Neural progenitor cell (in vitro differentiated cells): ENCODE measurements at places on chromosomes 12 and 14. TPM values are rescaled to one million over a fixed set of nuclear protein-coding genes. Genes with fewer than 3 reads are reported as not detected.

DNA sequence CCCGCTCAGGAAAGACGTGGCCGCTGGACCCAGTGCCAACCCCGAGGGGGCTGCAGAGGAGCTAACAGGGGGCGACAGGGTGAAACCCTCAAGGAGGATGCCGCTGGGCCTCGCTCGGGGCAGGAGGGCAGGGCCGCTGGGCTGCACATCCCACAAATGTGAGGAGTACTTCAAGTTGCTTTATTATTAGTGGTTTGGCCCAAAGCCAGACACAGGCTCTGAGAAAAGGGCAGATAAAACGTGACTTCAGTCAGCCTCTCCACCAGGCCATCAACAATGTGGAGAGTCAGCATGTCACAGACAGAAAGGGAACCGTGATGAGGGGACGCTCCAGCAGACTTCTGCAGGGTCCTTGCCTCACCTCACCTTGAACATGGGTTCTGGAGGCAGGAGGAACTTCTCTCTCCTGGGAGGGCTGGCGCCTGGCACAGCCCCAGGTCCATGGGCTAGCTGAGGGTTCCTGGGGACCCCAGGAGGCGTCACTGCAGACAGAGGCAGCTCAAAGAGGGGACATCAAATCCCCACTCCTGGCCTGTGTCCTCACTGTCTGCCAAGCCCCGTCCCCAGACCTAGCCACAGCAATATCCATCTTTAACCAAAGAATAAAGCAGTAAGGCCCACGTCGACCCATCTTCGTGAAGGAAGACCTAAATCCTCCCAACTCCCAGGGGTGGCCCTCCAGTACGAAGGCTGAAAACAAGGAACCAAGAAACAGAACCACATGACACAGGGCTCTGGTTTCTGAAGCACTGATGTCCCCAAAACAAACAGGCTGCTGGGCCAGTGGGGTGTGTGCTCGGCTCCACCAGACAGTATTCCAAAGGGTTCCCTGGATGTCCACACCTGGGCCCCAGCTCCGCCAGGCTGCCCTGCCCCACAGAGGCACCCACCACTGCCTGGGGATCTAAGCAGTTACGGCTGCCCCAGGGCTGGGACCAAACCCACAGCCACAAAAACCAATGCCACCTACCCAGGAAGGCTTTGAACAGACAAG lies 35.1 kb downstream of the CCDC85C start:
- DNase-seq = no peak

DNA sequence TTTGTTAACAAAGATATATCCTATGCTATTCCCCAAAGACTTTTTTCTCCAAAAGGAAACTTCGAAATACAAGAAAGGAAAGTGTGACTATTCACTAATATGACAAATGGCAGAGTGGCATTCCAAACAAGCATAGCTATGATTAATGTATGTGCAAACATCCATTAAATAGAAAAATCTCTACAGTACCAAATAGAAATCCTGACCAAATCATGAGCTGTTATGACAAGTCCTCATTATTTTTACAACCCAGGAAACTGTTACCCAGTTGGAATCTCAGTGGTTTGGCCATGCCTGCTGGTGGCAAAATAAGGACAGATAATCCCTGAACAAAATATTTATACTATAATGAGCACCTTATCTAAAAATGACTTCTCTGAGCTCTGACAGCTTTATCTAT lies 202.1 kb downstream of the SEC23A start:
- DNase-seq = no peak

DNA sequence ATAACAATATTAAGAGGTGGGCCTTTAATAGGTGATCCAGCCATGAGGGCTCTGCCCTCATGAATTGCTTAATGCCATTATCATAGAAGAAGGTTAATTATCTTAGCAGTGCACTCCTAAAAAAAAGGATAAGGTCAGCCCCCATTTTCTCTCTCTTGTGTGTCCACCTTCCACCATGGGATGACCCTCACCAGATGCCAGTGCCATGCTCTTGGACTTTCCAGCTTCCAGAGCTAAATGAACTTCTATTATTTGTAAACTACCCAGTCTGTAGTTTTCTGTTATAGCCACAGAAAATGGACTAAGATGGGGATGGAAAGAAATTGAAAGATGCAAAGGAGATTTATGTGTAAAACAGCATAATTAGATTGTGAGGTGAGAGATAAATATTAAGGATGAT lies 125.4 kb downstream of the FOXA1 start:
- DNase-seq = no peak

The USP44 gene
- 67.1 and 79.4 TPM in 2 replicates for total RNA-seq

DNA sequence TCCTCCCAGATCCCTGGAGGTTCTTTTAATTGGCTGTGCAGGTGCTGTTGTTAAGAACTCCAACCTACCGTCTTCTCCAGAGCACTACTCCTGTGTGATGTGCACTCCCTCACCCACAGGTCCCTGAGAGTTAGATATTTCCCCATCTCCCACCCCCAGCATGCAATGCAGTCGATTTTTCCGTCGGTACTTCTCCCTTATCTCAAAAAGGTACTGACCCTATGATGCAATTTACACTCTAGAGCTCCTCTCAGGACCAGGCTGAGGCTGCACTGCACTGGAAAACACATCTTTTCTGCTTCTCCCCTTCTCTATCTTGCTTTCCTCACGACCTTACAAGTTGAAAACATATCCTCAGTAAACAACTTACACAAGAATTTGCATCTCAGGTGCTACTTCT lies 312.4 kb upstream of the TBX3 start:
- DNase-seq = no peak

- no peak for DNase-seq
Observed at GRCh38 chr12:119700078-119700477, 32.1 kb downstream of the PRKAB1 start.

The DTX1 gene
- total RNA-seq = 0.49 and 5.2 TPM in 2 replicates

DNA sequence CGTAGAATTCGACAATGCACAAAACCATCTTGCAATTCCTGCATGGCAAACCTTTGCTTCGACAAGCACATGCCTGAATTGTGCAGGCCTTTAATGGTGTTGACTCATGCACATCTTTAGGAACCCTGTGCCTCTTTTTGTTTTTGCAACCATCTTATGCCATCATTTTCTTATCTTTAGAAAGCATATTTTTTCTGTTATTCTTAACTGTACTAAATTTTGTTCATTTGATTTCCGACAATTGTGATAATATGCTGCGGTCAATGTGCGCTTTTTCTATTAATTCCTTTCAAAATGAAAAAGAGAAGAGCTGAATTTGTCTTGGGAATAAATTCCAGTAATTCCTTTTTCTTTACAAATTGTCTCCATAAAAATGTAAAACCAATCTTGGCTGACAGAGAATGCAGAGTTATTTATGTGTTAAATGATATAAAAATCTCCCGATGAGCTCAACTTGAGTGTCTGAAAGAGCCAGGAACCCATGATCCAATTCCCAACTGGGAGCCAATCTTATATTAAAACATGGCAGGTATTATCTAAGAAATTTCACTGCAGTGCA lies 20.1 kb upstream of the CDK17 start:
- no peak for DNase-seq

DNA sequence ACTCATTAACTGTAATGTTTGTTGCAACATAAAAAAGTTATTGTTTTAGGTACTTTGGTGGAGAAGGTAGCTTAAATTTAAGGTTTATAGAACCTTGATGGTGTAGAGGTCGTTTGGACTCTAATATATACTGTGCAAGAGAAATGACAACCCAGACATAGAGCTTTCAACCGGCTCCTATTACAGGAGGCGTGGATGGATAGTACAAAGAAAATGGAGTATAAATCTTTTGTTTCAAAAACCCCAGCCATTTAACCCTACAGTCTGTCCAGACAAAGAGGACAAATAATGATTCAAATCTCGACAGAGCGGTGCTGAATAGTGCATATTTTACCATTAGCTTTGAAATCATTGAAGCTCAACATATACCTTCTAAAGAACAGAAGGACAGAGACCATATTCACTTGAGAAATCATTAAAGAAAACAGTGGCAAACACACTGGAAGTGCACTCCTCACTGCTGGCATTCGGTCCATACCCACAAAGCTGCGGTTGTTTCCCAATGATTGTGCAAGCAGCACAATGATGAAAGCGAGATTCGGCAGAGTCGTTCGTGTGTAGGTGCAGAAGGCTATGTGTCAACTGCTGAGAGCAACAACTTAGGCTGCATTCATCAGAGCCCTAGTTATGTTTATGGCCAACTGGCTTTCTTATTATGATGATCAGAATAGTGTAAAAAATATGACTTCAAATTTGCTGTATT lies 688.6 kb downstream of the NOVA1 start:
- DNase-seq = no peak

- DNase-seq = no peak
Observed at GRCh38 chr12:93950311-93950710, 198.1 kb upstream of the PLXNC1 start.

The CPNE6 gene
- not detected in 2 replicates for total RNA-seq

GRCh38 chr12:99140017-99140720 lies 495.1 kb downstream of the APAF1 start:
- no peak for DNase-seq

The TBC1D30 gene
- total RNA-seq = 9.4 and 9.7 TPM in 2 replicates

DNA sequence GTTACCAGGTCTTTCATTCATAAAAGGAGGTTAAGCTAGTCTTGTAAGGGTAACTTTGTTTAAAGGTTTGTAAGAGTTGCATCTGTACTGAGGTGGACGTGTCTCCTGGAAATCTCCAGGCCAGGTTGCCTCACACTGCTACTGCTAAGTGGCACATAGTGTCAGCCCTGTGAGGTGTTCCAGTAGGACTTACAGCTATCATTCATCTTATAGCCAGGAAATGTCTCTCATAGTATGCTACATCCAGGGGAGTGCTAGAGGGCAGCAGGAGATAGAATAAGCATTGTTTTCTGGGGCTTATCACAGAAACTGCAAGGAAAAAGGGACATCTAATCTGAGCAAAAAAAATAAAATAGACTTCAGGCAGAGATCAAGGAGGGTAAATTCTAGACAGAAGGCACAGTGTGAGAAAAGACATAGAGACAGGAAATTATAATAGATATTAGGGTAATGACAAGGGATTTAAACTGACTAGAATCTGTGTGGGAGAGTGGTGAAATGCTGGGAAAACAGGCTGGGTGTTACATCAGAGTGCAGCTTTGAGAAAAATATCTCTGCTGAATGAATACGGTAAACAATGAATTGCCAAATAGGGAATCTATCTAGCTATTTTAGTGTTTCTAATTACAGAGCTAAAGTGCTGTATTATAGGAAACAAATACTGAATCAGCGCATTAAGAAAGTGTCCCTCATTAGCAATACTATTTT lies 205.1 kb upstream of the ABCD2 start:
- no peak for DNase-seq

- DNase-seq = no peak
Observed at GRCh38 chr12:123731596-123731995, 19.4 kb downstream of the ATP6V0A2 start.

DNA sequence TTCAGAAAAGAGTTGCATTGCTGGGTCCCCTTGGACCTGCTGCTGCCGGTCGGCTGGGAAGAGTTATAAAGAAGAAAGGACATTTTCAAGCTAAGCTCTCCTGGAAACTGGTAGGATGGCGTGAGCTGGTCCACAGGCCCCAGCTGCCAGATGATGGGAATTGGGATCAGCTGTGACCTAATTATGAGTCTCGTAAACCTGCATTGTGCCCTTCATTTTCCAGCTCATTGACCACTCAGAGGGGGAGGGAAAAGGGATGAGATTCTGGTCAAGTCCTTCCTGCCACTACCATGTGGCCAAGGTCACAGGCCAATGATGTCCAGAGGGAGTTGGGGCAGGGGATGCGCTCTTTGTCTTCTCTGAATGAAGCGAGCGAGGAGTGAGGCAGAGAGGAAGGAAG lies 320.9 kb downstream of the NRXN3 start:
- DNase-seq = no peak

DNA sequence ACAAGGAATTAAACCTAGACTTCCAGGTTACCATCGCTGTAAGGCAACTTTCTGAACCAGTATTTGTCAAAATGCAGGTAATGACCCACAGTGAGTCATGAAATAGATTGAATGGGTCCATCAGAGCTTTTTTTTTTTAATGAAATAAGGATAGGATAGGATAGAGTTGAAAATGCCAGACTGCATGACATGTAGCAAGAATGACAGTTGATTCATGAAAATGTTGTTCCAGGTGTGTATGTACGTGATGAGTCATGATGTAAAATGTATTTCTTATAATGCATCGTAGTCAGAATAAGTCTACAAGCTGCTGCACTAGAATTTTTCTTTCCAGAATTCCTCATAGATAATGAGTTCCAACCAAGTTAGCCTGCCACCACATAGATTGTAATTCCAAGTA lies 184.4 kb upstream of the BCL2L14 start:
- no peak for DNase-seq

- DNase-seq = no peak
Observed at GRCh38 chr12:71478270-71478669, 38.7 kb downstream of the LGR5 start.

- no peak for DNase-seq
Observed at GRCh38 chr14:103925316-103925715, 2.9 kb upstream of the TDRD9 start.

The SYT10 gene
- 0.62 and 1.2 TPM in 2 replicates for total RNA-seq

DNA sequence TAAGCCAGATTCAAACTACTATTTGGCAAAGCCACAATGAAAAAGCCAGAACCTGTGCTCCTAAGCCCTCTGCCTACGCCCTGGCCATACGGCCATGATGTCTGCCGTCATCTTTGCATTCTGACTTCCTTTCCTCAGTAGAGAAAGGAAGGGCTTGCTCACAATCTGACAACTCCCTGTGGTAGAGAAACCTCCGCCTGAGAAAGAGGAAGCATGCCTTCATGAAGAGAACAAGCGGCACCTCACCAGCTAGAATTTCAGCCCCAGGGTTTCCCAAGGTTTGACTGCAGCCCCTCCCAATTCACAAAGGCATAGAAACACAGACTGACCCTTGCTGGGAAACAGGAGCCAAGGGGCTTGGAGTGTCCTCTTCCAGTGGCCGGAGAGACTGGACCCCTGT lies 25.7 kb downstream of the TEP1 start:
- DNase-seq = no peak

DNA sequence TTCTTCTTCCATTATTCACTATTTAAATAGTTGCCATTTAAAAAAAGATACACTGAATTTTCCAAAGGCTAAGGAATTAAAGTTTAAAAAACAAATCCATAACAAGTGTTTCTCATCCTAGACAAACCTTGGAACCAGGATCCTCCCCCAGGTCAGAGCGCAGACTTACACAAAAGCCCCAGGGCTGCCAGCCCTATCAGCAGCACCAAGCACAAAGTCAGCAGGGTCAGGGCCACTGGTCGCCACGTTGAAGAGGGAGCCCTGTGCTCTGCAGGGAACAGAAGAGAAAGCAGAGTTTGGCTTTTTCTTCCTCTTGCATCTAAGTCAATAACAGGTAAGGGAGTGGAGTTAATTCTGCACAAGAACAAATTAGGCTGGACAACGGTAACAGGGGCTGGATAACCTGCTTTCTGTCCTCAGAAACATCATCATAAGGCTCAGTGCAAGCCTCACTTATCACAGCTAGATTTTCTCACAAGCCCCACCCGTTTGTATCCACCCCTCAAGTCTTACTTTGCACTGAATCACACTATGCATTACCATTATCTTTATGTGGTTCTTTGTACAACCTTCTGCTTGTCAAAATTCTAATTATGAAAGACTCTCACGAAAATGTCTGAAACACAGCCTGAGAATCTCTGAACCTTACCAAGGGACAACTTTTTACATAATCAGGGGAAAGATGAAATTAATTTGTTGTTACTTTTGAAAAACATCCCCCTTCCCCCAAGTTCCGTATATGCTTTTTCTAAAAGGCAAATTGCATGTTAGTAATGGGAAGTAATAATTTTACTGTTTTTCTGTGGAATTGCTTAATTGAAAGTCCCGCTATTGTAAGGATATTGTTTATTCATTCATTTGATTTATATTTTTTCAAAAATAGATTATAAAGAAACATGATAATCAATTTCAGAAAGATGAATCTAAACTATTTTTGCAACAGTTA lies 9.6 kb downstream of the CLEC1A start:
- DNase-seq = no peak

- no peak for DNase-seq
Observed at GRCh38 chr14:52885230-52885629, 65.6 kb downstream of the FERMT2 start.

The CLEC2B gene
- 0.28 and 1.0 TPM in 2 replicates for total RNA-seq

The RDH12 gene
- total RNA-seq = 1.3 and 1.5 TPM in 2 replicates
